ENCODE measurements at places on chromosomes 2 and 18. TPM values are rescaled to one million over a fixed set of nuclear protein-coding genes. Genes with fewer than 3 reads are reported as not detected.

DNA sequence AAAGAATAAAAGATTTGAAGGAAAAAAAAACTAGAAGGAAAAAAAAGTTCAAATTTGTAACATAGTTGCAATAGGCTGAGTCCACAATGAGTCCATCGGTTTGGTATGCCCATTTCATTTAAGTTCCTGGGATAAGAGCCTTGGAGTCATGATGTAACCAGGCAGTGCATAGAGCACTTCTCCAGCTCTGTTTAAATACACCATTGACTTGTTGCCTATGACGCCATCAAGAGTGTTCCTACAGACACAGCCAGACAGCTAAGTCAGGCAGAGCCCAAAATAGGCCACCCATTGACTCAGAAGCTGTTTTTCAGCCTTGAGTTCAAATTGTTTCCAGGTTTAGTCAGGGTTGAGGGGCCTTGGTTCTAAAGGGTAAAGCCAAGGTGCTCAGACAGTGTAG is 44.9 kb downstream of the SOCS6 start:
- no peak for DNase-seq

The HK2 gene
- 20.0 TPM for total RNA-seq

DNA sequence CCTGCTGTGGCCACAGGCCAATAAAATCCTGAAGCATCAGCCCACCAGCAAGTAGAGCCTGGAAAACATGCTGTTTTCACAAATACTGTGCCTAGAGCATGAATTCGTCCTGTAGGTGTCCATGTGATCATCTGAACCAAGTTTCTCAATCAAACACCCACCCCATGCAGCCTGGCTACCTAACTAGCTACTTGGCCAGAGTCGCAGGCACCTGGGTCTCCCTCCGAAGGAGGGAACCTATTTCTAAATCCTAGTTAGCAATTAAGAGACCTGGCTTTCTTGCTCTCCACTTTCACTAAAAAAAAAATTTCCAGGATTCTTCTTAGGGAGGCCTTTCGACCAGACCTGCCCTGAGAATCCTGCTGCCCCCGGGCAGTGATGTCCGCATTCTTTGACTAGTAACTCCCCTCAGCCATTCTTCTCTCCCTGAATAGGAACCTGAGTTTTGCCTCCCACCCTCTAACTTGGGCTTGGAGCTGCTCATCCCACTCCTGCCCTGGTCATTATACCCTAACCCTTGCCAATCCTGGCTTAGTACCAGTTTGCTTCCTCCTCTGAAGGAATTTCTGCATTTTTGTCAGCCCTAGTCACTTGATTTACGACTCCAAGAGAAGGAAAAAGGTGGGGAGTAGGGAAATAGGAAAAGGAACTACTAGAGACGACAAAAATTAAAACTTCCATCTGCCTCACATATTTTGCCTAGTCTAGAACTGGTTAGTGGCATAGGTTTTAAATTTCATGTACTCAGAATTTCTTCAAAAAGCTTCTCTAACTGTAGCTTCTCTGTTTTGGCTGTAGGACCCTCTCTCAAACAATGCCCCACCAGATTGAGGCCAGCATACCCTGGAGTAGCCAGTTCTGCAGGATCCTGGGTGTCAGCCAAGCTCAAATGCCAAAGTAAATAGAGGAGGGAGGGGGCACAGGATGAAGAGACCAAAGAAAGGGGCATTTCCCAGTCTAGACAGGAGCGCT is 25.4 kb upstream of the TANK start:
- no peak for DNase-seq

- DNase-seq: no peak
These were observed 138.7 kb downstream of the RNF152 start for GRCh38 chr18:61754039-61754583.
